ENCODE measurements at places on chromosomes 7 and 10. TPM values are rescaled to one million over a fixed set of nuclear protein-coding genes. Genes with fewer than 3 reads are reported as not detected.

The TUBAL3 gene
- total RNA-seq: not detected

The PIK3AP1 gene
- 0.19 TPM for total RNA-seq

The AKR1C4 gene
- not detected for total RNA-seq

The AQP1 gene
- total RNA-seq: 6.7 TPM
